ENCODE measurements at places on chromosomes 4 and X.

- no peak for DNase-seq
Measured at GRCh38 chr4:150140774-150141400, 62.6 kb downstream of the DCLK2 start.

GRCh38 chr4:7867701-7868435, 71.8 kb downstream of the AFAP1 start:
- no peak for DNase-seq

GRCh38 chrX:14013054-14013453, 16.6 kb downstream of the GEMIN8 start:
- DNase-seq: no peak

- DNase-seq: no peak
Measured at GRCh38 chr4:58600290-58600689, 1490.1 kb upstream of the IGFBP7 start.

DNA sequence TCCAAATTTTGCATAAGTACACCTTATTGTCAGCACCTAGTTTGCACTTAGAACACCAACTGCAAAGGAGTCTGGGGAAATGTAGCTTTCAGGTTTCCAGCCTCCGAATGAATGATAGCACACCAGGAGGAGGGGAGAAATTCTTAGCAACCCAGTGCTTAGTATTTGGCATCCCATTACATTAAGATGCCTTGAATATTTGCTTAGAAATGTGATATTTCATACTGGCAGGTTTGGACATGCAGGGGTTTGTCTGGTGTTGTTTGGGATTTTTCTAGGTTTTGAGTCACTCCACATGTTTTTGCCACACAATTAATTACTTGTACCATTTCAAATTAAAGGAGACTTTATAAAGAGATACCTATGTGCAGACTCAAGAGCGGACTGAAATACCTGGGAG, 60.3 kb upstream of the CAMK2D start:
- no peak for DNase-seq

DNA sequence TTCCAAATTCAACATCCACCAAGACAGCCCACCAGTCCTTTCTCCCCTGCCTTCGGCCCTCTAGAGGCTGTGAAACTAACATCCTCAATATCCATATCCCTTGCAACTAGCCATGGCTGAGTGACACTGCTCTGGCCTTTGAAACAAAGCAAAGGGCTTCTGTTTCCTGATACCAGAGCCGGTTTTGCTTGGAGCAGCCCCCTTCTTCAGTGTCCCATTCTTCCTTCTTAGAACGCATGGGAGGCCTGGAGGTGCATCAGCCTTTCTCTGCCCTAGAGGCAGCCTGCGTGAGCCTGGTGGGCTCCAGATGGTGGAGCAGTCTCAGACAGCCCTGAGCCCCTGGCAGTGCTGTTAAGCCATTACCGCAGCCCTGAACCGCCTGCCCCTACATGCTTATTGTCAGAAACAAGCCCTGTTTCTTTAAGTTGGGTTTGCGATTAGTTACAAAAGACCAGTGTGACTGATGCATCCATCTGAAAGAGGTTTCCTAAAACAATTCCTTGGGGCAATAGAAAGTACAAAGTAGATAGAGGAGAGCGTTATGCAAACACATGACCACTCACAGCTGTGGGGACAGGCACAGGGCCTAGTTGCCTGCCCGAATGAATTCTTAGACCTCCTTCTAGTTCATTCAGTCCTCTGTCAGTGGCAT, 74.1 kb downstream of the EVC start:
- DNase-seq: no peak

- DNase-seq: no peak
Measured at GRCh38 chr4:86286726-86287125, 73.1 kb downstream of the MAPK10 start.

GRCh38 chrX:45715748-45716147, 515.1 kb upstream of the DIPK2B start:
- DNase-seq: no peak

DNA sequence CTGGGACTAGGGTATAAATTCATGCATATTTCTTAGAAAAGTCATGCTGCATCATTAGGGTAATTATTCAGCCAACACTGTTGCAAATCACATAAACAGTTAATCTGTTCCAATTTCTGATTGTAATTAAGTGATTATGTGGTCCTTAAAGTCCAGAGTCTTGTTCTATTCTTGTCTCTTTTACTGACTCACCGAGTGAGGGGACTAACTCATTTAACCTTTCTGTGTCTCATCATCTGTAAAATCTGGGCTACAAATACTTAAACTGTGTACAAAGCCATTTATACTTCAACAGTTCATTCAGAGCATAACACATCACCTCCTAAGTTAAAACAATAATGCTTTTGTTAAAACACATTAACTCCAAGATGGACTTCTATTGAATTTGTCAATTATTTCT, 65.4 kb upstream of the KLHL13 start:
- no peak for DNase-seq

- no peak for DNase-seq
Measured at GRCh38 chrX:66043584-66043983, 3.7 kb upstream of the VSIG4 start.

DNA sequence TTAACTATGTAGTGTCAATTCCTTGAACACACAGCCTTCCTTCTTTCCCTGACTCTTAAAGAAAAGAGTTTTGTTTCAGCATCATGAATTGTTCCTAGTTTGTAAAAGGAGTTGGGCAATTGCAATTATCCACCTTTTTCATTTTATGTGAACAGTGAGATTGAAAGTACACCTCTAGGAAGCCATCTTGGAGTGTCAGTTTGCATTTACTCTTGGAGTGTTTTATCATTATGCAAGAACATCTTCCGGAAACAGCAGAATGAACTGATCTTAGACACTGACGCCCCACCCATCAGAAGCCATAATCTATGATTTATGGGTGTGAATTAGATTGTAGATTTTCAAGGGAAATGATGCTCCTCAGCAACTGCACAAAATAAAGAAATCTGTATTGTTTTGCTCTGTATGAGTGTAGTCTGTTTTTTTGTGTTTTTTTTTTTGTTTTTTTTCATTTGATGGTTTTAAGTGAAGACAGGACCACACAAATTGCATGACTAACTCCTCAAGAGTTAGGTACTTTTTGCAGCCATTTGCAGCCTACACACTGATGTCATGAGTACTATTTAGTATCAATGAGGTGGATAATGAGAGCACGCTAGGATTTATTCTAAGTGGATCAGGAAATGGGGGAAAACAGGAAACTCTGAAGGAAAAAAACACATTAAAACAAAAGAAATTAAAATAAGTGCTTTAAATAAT, 19.5 kb upstream of the FGF2 start:
- no peak for DNase-seq

DNA sequence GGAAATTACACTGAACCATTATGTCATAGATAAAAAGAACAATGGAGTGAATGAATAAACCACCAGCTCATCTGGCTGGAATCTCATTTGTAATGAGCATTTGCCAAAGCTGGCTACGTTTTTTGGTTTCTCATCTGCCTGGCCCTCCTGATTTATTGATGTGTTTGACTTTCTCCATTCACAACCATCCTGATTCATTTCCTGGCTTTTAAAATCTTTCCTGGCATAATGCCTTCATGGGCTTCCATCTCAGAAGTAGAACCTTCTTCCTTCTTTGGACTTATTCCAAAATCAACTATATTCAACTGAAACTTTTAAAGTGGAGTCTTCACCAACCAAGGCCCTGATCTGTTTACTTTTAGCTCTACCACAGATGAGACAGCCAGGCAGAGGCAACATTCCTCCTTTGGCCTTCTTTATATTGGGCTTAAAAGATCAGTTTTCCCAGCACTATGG, 36.0 kb upstream of the ARSJ start:
- DNase-seq: no peak

- DNase-seq: no peak
Measured at GRCh38 chr4:146267826-146268225, 53.5 kb downstream of the REELD1 start.

DNA sequence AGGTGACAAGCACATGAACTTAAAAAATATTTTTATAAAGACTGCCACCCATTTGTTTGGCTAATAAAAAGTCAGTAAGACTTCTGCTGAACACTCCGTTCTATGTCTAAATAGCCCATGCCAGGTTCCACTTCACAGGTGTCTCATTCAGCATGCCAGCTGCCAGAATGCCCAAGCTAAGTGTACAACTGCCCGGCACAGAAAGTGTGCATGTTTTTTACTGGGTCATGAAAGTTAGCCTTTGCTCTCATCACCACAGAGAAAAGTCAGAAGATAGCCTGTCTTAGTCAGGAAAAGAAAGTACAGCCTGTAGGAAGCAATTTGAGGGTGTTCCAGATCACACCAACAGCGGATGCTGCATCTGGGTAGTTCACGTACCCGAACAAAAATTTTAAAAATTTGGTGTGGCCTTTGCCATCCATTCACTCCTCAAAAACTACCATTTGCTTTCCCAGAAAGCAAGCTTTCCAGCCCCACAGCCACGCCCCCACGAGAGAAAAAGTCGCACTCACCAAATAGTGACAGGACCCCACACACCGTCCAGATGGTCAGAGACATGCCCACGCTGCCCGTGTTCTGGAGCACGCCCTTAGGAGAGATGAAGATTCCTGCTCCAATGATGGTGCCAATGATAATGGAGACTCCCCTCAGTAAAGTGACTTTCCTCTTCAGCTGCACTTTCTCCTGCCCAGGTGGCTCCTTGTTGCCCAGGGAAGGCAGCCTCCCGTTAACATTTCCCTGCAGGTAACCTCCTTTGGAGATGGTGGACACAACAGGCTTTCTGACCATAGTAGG, 671 bp downstream of the SLC7A11 start:
- no peak for DNase-seq

DNA sequence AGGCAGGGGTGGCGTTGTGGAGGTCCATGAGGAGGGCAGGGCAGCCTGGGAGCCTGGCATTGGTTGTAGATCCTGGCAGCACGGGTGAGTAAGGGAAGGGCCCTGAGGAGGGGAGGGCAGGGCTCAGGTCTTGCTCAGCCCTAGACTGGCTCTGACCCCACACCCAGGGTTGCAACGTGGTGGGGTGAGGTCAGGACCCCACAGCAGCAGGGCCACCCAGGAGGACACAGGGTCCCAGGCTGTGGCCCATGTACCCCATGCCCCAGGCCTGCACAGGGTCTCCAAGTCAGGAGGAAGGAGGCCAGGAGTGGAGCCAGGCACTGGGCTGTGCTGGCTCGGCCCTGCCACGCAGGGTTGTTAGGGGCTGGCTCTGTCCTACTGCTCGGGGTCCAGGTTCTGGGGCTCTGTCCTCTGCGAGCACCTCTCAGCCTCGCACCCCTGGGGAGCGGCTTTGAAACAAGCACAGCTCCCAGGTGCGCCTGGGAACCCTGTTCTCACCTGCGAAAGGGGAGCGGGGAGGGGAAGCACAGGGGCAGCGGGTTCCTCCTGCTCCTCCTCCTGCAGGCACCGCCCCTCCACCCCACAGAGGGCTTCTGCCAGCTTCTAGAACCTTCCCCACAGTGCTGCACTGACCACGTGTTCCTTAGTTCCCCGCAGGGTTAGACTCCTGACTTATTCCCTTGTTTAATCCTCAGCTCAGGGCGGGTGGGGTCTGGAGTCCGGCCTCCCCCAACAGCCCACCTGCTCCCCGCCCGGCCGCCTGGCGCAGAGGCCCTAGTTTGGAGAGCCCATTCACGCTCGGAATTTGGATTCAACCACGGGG, 20.4 kb downstream of the MSANTD1 start:
- DNase-seq: no peak

GRCh38 chr4:146273204-146273901, 59.0 kb downstream of the REELD1 start:
- DNase-seq: no peak

- DNase-seq: no peak
Measured at GRCh38 chrX:148417934-148418333, 82.5 kb upstream of the AFF2 start.

DNA sequence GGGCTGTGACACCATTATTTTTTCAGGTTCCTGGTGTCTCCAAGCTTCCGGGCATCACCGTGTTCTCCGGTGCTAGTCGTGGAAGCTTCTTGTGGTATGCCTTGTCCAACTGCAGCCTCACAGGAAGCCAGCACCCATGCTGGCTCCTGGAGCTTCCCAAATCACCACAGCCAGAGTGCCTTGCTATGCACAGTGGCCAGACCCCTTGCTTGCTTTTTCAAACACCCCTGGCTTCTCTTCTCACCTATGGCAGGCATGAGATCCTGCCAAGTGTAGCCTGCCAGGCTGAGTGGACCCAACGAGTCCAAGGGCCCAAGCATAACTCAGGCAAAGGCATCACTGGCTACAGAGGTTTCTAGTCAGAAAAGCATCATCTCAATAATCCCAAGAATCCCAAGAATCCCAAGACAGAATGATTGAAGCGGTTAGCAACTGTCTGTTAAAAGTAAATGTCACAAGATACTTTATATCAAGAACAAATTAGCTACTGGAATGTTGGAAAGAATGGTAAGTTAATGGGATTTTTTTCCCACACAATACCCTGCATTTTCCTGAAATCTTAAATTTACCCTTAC, 1522.9 kb downstream of the PCDH18 start:
- no peak for DNase-seq

GRCh38 chr4:150647008-150647407, 65.1 kb downstream of the MAB21L2 start:
- DNase-seq: no peak

DNA sequence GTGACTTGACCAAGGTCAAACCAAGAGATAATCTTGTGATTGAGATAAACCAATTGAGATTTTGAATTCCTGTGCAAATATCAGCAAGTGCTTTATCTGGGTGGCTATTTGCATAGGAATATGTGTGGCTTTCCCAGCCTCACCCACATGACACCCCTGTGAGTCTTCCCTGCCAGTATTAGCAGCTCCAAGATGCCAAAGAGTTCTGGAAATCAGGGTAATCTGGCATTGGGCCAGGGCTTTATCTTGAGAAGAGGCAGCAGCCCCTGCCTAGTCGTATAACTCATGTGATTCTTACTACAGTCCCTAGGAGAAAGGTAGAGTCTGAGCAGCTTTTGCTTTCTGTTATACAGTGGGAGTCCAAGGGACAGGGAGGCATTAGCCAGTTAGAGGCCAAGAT, 87.7 kb downstream of the RLIM start:
- DNase-seq: no peak

- no peak for DNase-seq
Measured at GRCh38 chr4:89070041-89070440, 13.1 kb upstream of the FAM13A start.

DNA sequence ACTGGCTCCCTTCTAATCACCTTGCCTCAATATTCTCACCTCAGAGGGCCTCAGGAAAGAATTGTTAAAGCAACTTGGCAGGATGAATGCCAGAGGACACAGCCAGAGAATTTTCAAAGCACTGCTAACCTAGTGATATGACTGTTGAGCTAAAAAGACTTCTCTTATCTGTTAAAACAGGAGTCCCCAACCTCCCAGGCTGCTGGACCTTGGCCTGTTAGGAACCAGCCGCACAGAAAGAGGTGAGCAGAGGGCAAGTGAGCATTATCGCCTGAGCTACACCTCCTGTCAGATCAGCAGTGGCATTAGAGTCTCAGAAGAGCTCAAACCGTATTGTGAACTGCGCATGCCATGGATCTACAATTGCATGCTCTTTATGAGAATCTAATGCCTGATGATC, 1.7 kb upstream of the KCNE5 start:
- DNase-seq: no peak

All from thymus (tissue), 14 donors.